ENCODE measurements at places on chromosomes 11 and 22. TPM values are rescaled to one million over a fixed set of nuclear protein-coding genes. Genes with fewer than 3 reads are reported as not detected.

DNA sequence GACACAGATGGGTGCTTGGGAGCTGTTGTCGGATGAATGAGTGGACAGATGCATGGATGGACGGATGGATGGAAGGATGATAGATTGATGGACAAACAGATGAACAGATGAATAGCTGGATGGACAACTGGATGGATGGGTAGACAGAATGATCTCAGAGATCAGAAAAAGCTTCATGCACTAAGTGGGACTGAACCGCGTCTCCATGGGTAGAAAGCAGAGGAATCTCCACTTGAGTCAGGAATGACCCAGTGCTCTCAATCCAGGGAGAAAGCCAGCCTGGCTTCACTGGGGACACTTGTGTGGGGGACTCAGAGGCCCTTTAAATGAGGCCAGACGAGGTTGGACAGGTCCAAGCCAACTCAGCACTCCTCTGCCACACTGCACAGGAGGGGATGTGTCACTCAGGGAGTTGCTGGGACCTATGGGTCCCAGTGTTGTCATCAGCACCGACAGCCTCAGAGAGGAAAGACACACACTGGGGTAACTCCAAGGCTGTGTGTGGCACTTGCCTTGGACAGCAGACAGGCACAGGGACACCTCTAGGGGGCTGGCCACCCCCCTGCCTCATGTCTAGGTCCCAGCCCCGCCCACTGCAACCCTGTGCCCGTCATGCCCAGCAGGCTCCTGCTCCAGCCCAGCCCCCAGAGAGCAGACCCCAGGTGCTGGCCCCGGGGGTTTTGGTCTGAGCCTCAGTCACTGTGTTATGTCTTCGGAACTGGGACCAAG, 5.6 kb downstream of the IGLL5 start:
- no peak for DNase-seq

GRCh38 chr11:118448294-118448693, 12.0 kb downstream of the KMT2A start:
- no peak for DNase-seq

CFAP300 gene
- 4.5 TPM for polyA plus RNA-seq

GRCh38 chr22:29031227-29032011, 30.2 kb downstream of the C22orf31 start:
- peak; percentile 74 for DNase-seq

- no peak for DNase-seq
Observed at GRCh38 chr22:19832476-19833108, 22.1 kb downstream of the GNB1L start.

GRCh38 chr11:61378713-61379313, 13.6 kb upstream of the TMEM216 start:
- DNase-seq: peak; percentile 96

DNA sequence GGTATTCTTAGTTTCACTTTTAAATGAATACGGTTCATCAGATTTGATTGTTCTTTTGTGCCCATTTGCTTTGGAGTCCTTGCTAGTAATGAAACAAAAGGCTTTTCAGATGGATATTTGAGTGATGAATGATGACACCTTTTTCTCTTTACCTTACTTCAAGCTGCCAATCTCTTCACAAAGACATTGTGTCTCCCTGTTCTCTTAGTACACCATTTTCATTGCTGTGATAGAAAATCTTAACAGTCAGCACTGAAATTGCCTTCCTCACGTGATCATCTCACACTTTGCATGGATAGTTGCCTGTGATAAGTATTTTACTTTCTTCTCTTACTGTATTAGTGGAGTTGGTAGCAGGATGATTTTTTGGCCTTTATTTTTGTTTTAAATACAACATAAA, 396.6 kb downstream of the NELL1 start:
- no peak for DNase-seq

POLR3H gene
- polyA plus RNA-seq: 52.5 TPM

- peak; percentile 99 for DNase-seq
Observed at GRCh38 chr11:112156956-112157766, 6.7 kb downstream of the IL18 start.

GRCh38 chr11:116177521-116178210, 595.1 kb downstream of the BUD13 start:
- no peak for DNase-seq

TUBA8 gene
- polyA plus RNA-seq: 1.3 TPM

- DNase-seq: no peak
Observed at GRCh38 chr11:12280838-12281565, 96.4 kb upstream of the PARVA start.

BTBD18 gene
- not detected for polyA plus RNA-seq

PRAME gene
- not detected for polyA plus RNA-seq

NPAT gene
- 7.2 TPM for polyA plus RNA-seq

DNA sequence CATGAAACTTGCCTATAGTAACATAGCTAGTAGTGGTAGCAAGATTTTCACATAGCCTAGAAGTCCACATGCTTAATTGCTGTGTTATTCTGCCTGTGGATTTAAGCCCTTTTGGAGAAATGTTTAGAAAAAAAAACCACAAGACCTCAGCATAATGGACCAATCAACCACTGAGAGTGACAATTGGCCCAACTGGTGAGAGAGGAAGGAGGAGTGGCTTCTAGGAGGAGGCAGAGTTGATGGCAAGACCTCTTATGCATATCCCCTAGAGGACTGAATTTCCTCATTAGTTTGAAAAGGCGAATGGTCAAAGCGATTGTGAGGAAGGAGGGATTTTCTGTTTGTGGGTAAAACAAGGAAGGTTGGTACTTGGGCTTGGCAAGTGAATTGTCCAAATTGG, 30.6 kb downstream of the NNMT start:
- no peak for DNase-seq

- no peak for DNase-seq
Observed at GRCh38 chr11:44008088-44008501, 39.7 kb upstream of the ACCSL start.

NXPE2 gene
- polyA plus RNA-seq: 0.06 TPM

GRCh38 chr11:42047637-42048555, 588.4 kb upstream of the LRRC4C start:
- no peak for DNase-seq

- DNase-seq: no peak
Observed at GRCh38 chr11:126485986-126486635, 130.6 kb downstream of the ST3GAL4 start.

DNA sequence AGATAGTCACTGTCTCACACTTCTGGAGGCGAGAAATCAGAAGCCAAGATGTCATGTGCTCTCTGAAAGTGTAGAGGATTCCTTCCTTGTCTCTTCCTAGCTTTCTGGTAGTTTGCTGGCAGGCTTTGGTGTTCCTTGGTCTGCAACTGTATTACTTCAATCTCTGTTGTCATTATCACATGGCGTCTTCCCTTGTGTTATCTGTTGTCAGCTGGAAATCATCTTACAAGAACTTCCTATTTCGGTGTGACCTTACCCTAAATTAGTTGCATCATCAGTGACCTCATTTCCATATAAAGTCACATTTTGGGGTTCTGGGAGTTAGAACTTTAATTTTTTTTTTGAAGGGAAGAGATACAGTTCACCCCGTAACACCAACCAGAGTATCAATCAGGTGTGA, 3.3 kb upstream of the LIN7C start:
- no peak for DNase-seq

DNA sequence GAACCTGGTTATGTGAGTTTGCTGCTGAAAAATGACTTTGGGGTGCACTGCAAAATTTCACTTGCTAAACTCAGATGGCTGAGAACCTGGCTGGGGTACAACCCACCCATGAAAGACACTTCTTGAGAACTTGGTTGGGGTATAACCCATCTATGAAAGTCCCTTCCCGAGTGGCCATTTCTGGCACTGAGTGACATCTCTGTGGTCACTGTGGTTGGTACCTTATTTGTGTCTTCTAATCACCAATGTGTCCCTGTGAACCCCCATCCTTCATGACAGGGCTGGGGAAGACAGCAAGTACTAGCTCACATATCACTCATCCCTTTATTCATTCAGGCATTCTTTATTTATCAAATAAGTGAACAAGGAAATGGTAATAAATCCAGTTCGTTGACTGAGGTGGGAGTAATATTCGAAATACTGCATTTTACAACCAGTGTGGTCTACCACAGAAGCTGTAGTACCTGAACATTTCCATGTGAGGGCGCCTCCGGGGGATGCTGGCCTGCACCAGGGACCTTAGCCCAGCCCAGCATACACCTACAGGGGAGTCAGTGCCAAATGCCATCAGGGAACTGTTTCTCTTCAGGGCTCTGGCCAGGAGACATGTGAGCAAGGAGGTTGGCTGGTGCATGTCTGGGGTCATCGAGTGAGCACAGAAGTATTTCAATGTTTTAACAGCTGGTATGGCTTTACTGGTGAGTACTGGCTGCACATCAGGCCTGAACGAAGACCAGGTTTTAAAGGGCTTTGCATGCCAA, 122.1 kb downstream of the CSNK2A3 start:
- no peak for DNase-seq

TCF20 gene
- 19.1 TPM for polyA plus RNA-seq

GRCh38 chr11:125056931-125057692, 6.0 kb upstream of the SLC37A2 start:
- no peak for DNase-seq
